ENCODE measurements at places on chromosomes 5 and 9. TPM values are rescaled to one million over a fixed set of nuclear protein-coding genes. Genes with fewer than 3 reads are reported as not detected.

NXNL2 gene
- 1.4 TPM for total RNA-seq

DNA sequence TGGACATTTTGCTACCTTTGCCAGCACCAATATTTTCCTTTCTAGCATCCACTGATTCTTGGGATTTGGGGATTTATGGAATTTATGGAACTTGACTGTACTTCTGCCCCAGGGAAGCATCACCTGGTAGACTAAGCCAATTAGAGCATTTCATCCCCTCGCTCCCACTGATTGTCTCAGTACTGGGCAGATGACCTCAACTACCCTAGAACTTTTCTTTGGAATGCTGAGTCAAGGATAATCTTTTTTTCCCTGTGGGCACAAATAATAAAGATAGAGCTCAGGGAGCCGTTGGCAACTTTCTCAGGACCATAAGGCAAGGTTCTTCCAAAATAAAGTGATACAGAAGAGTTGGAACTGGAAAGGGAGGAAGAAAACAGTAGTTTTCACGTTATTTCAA is 438.4 kb downstream of the PLK2 start:
- no peaks in the 10 kb centered on the region for H3K27me3 ChIP-seq
- H3K4me3 ChIP-seq = no peak overlapping the region

GRCh38 chr5:174725991-174726601 is 1.7 kb downstream of the MSX2 start:
- H3K36me3 ChIP-seq = peaks cover 30% of the 10 kb centered on the region
- H3K27ac ChIP-seq = no peak overlapping the region
- H3K4me3 ChIP-seq = peak overlapping the region; percentile 81
- DNase-seq = no peak

DNA sequence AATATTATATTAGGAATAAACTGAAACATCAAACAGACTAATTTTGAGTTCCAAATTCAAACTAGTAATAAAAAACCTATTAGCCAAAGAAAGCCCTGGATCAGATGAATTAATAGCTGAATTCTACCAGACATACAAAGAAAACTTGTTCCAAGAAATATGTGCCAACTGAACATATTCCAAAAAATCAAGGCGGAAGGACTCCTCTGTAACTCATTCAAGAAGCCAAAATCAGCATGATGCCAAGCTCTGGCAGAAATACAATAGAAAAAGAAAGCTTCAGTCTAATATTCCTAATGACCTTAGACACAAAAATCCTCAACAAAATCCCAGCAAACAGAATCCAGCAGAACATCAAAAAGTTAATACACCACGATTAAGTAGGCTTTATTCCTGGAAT is 619.1 kb upstream of the COX7C start:
- H3K4me3 ChIP-seq = no peak overlapping the region
- no peak for DNase-seq
- H3K27me3 ChIP-seq = no peaks in the 10 kb centered on the region
- H3K27ac ChIP-seq = no peak overlapping the region

DNA sequence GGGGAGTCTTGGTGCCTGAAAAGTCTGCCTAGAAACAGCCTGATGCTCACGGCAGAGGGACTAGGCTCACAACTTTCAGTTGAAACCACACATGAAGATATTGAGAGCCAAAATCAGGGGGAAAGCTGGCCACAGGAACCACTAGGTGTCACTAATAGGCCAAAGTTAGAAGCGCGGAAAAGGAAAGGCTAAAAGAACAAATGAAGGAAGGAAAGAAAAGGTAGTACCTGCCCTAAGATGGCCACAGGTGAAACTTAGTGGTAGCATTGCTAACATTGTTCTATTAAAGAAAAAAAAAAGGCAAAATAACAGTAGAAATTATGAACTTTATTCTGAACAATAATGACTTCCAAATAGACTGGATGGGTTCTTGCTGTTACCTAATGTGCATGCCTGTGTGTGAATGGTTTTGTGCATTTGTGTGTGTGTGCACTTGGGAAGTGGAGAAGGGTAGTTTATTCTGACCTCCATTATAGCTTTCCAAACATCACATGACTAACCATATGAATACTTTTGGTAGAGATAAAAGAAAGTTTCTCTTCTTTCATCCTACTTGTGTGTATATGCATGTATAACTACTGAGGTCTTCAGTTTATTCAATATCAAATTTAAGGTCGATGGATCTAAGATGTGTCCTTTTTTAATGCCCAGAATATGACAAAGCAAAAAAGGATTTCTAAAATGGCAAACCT is 2.1 kb upstream of the RFESD start:
- H3K4me3 ChIP-seq = no peak overlapping the region
- H3K27me3 ChIP-seq = no peaks in the 10 kb centered on the region
- H3K4me1 ChIP-seq = peaks cover 11% of the 10 kb centered on the region
- peak; percentile 59 for DNase-seq
- peaks cover 15% of the 10 kb centered on the region for H3K36me3 ChIP-seq

DNA sequence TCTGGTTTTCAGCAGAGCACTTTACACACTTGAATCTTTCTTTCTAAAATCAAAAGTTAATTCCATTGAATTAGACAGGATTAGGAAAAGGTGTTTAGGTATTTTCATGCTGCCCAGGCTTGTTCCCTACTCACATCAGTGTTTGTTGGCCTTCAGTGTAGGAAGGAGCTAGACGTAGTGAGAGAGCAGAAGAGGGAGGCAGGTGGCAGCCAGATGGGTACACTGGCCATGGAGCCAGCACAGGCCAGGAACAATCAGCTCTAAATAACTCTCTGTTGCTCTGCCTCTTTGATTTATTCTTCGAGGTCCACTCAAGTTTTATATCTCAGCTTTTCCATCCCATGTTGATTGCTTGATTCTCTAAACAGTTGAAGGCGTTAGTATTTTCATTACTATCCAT is 529.6 kb downstream of the PSAT1 start:
- H3K36me3 ChIP-seq = no peaks in the 10 kb centered on the region
- no peak for DNase-seq
- H3K4me1 ChIP-seq = no peaks in the 10 kb centered on the region
- H3K27me3 ChIP-seq = no peaks in the 10 kb centered on the region
- H3K27ac ChIP-seq = no peak overlapping the region
- H3K4me3 ChIP-seq = no peak overlapping the region

C1QTNF2 gene
- not detected for total RNA-seq

Data from Calu3 (cell line).